ENCODE measurements at places on chromosomes 6 and 20. TPM values are rescaled to one million over a fixed set of nuclear protein-coding genes. Genes with fewer than 3 reads are reported as not detected.

HLA-DRB1 gene
- not detected for total RNA-seq

OR2J3 gene
- not detected for total RNA-seq

SLC25A27 gene
- 16.1 TPM for total RNA-seq

CPNE1 gene
- total RNA-seq, result 199 TPM

CTCFL gene
- total RNA-seq, result not detected

CDH4 gene
- total RNA-seq, result 0.18 TPM

LPA gene
- total RNA-seq, result not detected
